Tibial nerve (tissue), 4 donors: ENCODE measurements at places on chromosomes 12 and 14.

GRCh38 chr12:74732164-74732784, 194.6 kb downstream of the ATXN7L3B start:
- no peak for DNase-seq

DNA sequence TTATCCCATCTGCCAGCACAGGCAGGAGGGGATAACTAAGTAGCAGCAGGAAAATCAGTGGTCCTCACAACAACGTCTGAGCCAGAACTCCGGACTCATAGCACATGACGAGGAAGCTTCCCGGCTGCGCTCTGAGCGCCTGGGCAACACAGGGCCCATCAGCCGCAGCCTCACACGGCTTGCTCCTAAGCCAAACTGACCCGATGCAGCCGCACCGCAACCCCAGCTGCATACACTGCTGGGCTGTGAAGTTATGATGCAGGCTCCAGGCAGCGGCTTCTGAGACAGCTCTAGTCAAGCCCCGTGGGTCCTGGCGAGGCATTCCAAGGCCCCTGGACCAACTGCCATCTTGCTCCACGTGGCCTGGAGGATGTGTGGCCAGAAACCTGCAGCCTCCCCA, 28.1 kb downstream of the ZFYVE21 start:
- no peak for DNase-seq

GRCh38 chr12:25651931-25652330, 98.8 kb upstream of the LMNTD1 start:
- DNase-seq, result no peak

GRCh38 chr12:124032265-124032886, 59.4 kb downstream of the ZNF664 start:
- DNase-seq, result no peak

- no peak for DNase-seq
Measured at GRCh38 chr14:100606687-100607610, 19.7 kb upstream of the BEGAIN start.

DNA sequence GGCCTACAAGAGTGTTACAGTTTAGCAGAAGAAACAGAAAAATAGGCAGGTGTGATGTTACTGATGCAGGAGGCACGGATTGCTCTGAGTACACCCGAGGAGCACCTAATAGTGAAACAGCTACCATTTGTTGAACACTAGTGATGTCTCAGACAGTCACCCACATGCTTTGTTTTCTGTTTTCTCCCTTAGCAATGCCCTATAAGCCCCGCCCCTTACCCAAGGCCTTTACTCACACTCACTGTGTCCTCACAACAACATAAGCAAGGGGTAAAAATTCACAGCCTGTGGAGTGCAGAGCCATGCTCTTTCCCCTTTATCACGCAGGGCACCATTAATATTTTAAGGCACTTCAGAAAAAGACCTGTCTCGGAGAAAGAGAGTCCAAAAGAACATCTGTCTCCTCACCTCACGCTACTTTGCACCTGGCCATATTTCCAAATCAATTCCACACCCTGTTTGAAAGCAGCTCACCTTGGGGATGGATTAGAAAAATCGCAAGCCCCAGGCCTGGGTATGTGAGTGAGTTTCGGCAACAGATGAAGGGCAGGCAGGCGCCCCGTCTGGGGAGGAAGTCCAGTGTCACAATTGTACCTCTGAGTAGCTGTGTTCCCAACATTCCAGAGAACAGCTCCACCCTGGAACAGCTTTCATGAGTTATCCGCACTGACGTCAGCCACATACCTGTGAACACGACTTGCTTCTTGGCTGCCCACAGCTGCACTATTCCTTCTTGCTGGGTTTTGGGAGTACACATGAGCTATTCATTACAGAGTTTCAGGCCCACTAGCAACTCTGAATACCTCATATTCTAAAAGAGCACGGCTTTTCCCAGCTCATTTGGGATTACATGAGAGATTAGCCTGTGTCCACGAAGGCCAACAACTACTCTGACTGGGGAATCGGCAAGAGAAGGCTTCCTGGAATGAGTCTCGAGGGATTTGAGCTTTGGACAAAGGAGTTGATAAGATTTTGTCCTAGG, 26.0 kb downstream of the MAPK1IP1L start:
- no peak for DNase-seq

DNA sequence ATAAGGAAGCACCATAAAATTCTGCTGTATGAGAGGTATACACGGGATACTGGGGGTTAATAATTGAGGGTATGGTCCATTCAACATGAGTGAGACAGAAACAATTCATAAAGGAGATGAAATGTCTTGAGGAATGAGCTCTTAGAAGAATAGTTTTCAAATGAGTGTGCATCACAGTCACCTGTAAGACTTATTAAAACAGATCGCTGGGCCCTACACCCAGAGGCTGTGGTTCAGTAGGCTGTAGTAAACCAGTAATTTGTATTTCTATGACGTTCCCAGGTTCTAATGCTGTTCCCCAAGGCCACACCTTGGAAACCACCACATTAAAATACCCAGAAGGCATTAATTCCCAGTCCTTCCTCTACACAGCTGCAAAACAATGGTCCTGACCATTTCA, 49.6 kb downstream of the CAND1 start:
- no peak for DNase-seq

GRCh38 chr14:99255621-99256482, 16.1 kb downstream of the BCL11B start:
- DNase-seq, result no peak

DNA sequence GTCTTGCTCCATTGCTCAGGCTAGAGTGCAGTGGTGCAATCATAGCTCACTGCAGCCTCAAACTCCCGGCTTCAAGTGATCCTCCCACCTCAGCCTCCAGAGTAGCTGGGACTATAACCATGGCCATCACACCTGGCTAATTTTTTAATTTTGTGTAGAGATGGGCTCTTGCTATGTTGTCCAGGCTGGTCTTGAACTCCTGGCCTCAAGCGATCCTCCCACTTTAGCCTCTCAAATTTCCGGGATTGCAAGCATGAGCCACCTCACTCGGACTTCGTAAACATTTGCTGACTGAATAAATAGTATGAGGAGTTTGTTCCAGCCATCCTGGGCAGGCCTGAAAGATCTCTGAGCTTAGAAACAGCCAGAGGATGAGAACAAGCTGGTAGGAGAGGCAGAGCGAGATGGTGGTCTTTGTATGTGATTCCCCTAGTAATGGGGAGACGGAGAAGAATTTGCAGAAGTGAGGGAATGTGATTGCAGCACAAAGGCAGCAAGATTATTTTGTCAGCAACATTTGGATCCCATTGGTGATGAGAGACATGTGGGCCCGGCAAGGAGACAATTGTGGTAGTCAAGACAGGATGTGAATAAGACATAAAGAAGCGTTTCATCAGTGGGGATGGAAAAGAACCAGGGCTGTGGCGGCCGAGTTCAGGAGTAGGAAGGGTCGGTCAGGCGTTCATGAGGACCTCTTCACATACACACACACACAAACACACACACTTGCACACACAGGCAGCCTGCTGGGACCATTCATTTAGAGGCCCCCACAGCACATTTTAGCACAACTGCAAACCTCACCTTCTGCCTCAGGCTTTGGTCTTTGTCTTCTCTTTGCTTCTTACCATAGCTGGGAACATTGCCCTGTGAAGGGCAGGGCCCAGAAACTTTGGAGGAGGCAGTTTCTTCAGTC, 155.5 kb downstream of the ZFP36L1 start:
- DNase-seq, result no peak

GRCh38 chr12:44875417-44875953, 630 bp downstream of the NELL2 start:
- DNase-seq, result no peak

DNA sequence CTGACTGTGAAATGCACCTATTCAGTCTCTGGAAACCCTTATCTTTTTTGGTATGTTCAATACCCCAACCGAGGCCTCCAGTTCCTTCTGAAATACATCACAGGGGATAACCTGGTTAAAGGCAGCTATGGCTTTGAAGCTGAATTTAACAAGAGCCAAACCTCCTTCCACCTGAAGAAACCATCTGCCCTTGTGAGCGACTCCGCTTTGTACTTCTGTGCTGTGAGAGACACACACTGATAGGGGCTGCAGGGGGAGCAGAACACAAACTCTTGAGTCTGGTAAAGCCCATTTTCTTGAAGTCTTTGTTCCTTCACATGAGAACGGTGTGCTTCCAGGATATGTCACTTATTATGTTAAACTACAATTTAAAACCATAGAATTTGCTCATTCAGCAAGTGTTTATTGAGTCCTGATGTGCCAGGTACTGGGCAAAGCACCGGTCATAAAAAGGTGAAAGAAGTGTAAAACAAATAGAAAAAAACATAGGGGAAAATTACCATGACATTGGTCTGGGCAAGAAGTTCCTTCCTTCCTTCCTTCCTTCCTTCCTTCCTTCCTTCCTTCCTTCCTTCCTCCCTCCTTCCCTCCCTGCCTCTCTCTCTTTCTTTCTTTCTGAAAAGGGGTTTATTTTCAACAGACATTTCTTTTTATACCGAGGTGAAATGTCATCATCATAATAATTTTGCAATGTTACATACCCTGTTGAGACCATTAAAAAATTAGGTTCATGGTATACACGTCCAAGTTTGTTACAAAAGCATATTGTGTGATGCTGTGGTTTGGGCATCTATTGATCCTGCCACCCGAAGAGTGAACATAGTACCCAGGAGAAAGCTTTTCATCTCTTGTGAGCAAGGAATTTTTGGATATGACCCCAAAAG, 50.7 kb upstream of the OR4E1 start:
- DNase-seq, result no peak

DNA sequence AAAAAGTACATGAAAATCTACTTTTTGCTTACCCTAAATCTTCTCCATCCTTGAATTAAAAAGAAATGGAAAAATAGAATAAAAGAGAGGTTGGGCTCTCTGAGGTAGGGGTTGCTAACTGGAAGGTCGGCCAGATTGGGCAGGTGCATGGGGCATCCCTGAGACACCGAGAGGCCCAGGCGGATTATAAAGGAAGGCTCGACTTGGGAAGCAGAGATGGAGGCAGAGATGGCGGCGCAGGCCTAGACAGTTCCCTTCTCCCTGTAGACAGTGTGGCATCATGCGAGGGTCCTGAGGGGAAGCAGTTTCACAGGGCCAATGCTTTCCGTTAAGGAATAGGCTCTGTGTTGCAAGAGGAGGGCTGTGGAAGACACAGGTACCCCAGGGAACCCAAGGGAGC, 3.7 kb upstream of the KRT74 start:
- DNase-seq, result no peak

DNA sequence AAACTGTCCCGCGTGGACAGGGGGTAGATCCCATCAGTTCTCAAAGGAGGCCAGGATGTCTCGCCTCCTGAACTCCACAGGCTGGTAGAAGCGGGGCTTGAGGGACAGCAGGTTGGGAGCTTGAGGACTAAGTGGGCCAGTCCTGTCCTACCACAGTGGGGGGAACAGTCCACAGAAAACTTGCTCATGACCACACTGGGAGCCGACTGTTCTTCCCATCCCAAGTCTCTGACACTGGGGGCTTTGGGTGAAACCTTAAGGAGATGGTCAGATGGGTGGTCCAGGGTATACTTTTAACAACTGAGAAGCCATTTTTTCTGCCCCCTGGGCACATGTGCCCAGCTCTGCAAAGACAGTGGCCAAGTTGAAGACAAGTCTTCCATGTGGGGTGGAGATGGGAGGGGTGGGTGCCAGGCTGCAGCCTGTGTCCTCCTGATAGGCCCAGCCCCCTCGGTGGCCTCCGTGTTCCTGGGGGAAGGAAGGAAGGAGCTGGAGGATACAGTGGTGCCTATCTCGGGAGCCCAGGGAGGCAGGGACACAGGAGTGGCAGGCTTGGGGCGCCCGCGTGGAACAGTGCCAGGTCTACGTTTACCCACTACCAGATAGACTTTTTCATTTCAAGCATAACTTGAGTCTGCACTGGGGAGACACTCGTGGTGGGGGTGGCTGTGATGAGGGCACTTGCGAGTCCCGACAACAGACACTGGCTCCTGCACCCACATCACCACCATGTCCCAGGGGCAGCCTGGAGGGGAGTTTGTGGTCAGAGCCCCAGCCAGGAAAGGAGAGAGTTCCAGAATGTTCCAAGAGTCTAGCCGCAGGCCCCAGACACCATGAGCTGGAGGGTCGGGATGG, 14.7 kb downstream of the RHOF start:
- DNase-seq, result no peak

DNA sequence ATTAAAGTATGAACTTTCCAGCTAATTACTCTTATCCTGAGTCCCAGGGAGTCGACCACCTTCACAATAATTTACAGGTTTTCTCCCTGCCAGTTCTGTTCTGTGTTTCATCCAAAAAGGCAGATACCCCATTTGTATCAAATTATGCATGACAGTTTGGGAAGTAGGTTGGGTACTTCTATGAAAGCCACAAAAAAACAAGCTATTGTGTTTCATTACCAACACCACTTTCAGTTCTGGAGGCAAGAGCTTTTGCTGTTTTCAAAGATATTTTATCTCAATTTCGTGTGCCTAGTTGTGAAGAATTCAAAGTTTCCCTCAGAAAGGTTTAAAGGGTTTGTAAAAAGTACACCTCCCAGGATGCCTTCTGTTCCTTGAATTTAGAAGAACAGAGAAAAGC, 557.4 kb downstream of the FLRT2 start:
- no peak for DNase-seq

DNA sequence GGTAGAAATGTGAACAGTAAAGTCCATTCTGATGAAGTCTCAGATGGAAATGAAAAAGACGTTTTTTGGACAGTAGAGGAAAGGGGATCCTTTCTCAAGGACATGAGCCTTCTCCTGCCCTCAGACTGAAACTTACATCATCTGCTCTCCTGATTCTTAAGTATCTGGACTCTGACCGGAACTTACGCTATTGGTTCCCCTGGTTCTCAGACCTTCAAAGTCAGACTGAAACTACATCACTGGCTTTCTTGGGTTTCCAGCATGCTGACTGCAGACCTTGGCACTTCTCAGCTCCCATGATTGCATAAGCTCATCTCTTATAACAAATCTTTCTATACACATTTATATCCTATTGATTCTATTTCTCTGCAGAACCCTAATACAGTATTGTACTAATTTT, 291.0 kb downstream of the SNAPC1 start:
- DNase-seq, result no peak

DNA sequence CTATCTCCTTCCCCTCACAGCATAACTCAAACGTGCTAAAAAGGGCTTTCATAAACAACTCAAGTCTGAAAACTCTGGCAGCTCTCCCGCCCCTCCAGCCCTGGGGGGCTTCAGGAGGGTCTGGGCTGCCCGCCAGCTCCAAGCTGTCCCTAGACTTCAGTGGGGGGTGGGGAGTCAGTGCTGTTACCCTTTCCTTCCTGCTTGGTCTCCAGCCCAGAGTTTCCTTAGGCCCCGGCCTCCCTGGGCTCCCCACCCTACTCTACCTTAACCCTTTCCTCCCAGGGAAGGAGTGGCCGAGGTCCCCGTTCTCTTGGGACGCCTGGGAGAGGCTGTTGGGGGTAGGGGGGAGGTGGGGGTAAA, 530 bp upstream of the NYNRIN start:
- no peak for DNase-seq

GRCh38 chr12:114982760-114983159, 298.8 kb upstream of the TBX3 start:
- no peak for DNase-seq

DNA sequence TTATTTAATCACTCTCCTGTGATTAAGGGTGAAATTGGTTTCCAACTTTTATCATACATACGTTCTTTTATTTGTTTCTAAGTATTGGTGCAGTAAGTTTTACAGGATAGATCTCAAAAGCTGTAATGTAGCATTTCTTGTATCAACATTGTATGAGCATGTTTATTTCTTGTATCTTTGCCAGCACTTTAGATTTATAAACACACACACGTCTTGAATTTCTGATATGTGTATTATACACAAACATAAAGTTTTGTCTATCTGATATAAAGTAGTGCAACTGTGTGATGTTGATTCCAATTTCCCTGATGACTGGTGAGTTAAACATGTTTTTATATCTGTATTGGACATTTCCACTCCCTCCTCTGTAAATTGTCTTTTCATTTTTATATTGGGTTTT, 134.7 kb downstream of the NOVA1 start:
- DNase-seq, result no peak

GRCh38 chr14:37590428-37591139, 4.5 kb downstream of the FOXA1 start:
- DNase-seq, result no peak
